ENCODE measurements at places on chromosomes 4 and X. TPM values are rescaled to one million over a fixed set of nuclear protein-coding genes. Genes with fewer than 3 reads are reported as not detected.

Gene TAF1
- total RNA-seq, result 44.4 TPM

Gene NRK
- not detected for total RNA-seq

Gene GAGE12E
- not detected for total RNA-seq

Gene GC
- not detected for total RNA-seq

Gene TMLHE
- total RNA-seq, result 13.1 TPM

Gene SFRP2
- total RNA-seq, result not detected

Gene GAGE1
- total RNA-seq, result not detected

Gene PDE6B
- 15.9 TPM for total RNA-seq

Gene MTNR1A
- total RNA-seq, result not detected

Gene MED14
- 55.8 TPM for total RNA-seq

Gene GRPR
- 0.10 TPM for total RNA-seq

Gene F9
- not detected for total RNA-seq

Gene DUSP21
- total RNA-seq, result not detected

Gene PDLIM3
- not detected for total RNA-seq

Gene PDGFC
- total RNA-seq, result not detected

Gene PABPC4L
- not detected for total RNA-seq

Gene NAA11
- not detected for total RNA-seq

Gene FHDC1
- total RNA-seq, result 0.10 TPM

- H3K4me1 ChIP-seq, result no peaks in the 10 kb centered on the region
- H3K4me3 ChIP-seq, result no peak overlapping the region
- H3K27ac ChIP-seq, result no peak overlapping the region
- no peaks in the 10 kb centered on the region for H3K27me3 ChIP-seq
- no peak for DNase-seq
Observed at GRCh38 chr4:88745581-88746163, 48.0 kb upstream of the NAP1L5 start.

GRCh38 chrX:11267425-11267824 is 25.8 kb upstream of the AMELX start:
- H3K4me1 ChIP-seq, result no peaks in the 10 kb centered on the region
- no peak overlapping the region for H3K27ac ChIP-seq
- no peaks in the 10 kb centered on the region for H3K27me3 ChIP-seq
- no peak overlapping the region for H3K4me3 ChIP-seq

GRCh38 chrX:17459008-17459611 is 84.1 kb downstream of the NHS start:
- no peaks in the 10 kb centered on the region for H3K4me1 ChIP-seq
- no peak overlapping the region for H3K4me3 ChIP-seq

GRCh38 chr4:53507671-53508286 is 83.5 kb downstream of the LNX1 start:
- DNase-seq, result no peak
- H3K4me3 ChIP-seq, result no peak overlapping the region
- no peak overlapping the region for H3K27ac ChIP-seq
- H3K4me1 ChIP-seq, result no peaks in the 10 kb centered on the region

- no peak overlapping the region for H3K27ac ChIP-seq
- no peaks in the 10 kb centered on the region for H3K27me3 ChIP-seq
Observed at GRCh38 chr4:167383291-167383690, 149.0 kb upstream of the SPOCK3 start.

DNA sequence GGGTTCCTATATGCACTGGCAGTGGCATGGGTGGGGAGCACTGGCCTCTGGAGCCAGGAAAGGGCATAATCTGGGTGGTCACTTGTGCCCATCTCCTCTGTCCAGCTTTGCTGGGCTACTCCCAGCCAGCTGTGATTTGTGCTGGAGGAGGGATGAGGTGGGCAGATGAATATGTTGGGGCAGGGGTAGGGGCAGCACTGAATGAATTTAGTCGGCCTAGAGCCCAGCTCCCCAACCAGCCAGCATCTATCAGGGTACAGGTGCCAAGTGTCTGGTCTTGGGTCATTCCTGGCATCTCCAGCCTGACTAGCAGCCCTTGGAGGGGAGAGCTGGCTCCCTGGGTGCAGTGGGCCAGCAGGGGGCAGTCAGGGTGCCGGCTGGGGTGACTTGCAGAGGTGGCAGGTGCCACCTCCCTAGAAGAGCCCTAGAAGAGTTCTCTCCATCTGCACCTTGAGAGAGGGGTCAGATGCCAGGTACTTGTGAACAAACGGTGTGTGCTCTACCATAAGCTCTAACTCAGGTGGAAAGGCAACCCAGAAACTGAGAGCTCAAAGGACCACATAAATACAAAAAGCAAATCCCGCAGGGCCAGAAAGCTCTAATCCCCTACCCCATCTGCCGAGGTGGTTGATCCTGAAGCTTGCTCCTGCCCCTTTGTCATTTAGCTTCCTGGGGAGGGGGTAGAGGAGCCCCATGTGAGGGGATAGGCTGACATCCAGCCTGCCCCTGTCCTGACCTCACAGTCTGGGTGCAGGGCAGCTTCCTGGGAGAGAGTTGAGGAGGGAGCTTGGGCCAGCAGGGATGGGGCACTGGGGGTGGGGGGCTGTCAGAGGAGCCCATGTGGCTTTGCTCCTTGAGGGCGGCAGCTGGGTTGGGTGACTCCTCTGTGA is 2.2 kb downstream of the SORCS2 start:
- no peaks in the 10 kb centered on the region for H3K36me3 ChIP-seq
- peaks cover 35% of the 10 kb centered on the region for H3K27me3 ChIP-seq
- DNase-seq, result no peak
- H3K4me1 ChIP-seq, result no peaks in the 10 kb centered on the region

GRCh38 chr4:162229670-162230069 is 65.9 kb upstream of the FSTL5 start:
- no peak overlapping the region for H3K27ac ChIP-seq
- H3K4me3 ChIP-seq, result no peak overlapping the region
- no peaks in the 10 kb centered on the region for H3K4me1 ChIP-seq
- no peaks in the 10 kb centered on the region for H3K36me3 ChIP-seq

DNA sequence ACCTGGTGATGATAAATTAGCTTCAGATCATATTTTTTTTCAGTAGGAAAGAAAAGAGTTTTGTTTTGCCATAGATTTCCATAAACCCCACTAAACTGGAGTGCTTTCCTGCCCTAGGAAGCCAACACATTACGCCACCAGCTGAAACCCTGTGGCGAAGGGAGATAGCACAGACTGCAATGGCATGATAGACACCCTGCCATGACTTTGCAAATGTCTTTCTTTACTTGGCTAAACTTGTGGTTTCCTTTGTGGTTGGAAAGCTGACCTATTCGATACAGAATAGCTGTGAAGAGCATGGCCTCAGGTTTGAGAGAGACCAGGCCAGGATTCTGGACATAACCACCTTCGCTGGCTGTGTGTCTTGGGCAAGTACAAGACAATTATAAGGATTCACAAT is 19.1 kb downstream of the MFAP3L start:
- DNase-seq, result no peak
- H3K36me3 ChIP-seq, result no peaks in the 10 kb centered on the region
- H3K4me1 ChIP-seq, result peaks cover 4% of the 10 kb centered on the region
- H3K27me3 ChIP-seq, result peaks cover 11% of the 10 kb centered on the region

DNA sequence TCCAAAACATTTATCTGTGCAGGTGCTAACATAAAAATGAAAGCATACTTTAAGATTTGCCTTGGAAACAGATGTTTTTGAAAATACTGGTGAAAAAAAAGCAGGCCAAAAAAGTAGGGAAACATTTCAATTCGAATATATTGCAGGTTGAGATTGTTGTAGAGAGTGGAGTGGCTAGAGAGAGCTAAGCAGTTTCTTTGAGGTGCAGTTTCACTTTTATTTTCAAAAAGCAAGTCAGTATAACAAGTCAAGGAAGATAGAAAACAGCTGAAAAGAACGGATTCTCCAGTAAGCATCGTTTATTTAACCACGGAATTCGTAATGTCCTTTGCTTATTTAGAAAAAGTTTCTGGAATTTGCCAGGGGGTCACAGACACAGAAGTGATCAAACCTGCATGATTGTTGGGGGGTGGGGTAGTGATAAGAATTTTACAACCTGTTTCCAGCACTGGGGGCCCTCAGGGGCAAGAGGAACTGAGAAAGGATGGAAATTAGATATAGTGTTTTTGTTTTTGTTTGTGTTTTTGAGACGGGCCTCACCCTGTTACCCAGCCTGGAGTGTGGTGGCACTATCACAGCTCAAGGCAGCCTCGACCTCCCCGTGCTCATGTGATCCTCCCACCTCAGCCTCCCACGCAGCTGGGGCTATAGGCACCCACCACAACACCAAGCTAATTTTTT is 175.0 kb downstream of the TENM3 start:
- no peak overlapping the region for H3K27ac ChIP-seq
- H3K4me1 ChIP-seq, result no peaks in the 10 kb centered on the region
- H3K27me3 ChIP-seq, result no peaks in the 10 kb centered on the region

- no peak overlapping the region for H3K4me3 ChIP-seq
- DNase-seq, result no peak
- no peaks in the 10 kb centered on the region for H3K36me3 ChIP-seq
- H3K27ac ChIP-seq, result no peak overlapping the region
- H3K27me3 ChIP-seq, result no peaks in the 10 kb centered on the region
Observed at GRCh38 chr4:112968451-112969159, 80.8 kb upstream of the ANK2 start.

GRCh38 chr4:38411981-38412536 is 251.9 kb upstream of the KLF3 start:
- peaks cover 3% of the 10 kb centered on the region for H3K27me3 ChIP-seq
- no peaks in the 10 kb centered on the region for H3K36me3 ChIP-seq
- no peak for DNase-seq
- no peak overlapping the region for H3K27ac ChIP-seq
- peaks cover 9% of the 10 kb centered on the region for H3K4me1 ChIP-seq

GRCh38 chr4:124018383-124019317 is 622.1 kb downstream of the SPRY1 start:
- H3K36me3 ChIP-seq, result no peaks in the 10 kb centered on the region
- peaks cover 15% of the 10 kb centered on the region for H3K4me1 ChIP-seq
- DNase-seq, result peak; percentile 8

GRCh38 chr4:88803600-88804096 is 106.0 kb upstream of the NAP1L5 start:
- H3K36me3 ChIP-seq, result peaks cover 5% of the 10 kb centered on the region
- peaks cover 11% of the 10 kb centered on the region for H3K4me1 ChIP-seq
- H3K27ac ChIP-seq, result no peak overlapping the region

- DNase-seq, result no peak
- no peaks in the 10 kb centered on the region for H3K27me3 ChIP-seq
- H3K4me3 ChIP-seq, result no peak overlapping the region
- no peak overlapping the region for H3K27ac ChIP-seq
- H3K36me3 ChIP-seq, result no peaks in the 10 kb centered on the region
Observed at GRCh38 chr4:17187003-17187402, 288.6 kb upstream of the LDB2 start.

Measured in activated CD4-positive, alpha-beta T cell treated with anti-CD3 and anti-CD28 coated beads, Interleukin-2, amount 10 ng/mL, durations not matched to agents 7 days and 5 days (primary cell).